ENCODE measurements at places on chromosomes 6 and 20.

DNA sequence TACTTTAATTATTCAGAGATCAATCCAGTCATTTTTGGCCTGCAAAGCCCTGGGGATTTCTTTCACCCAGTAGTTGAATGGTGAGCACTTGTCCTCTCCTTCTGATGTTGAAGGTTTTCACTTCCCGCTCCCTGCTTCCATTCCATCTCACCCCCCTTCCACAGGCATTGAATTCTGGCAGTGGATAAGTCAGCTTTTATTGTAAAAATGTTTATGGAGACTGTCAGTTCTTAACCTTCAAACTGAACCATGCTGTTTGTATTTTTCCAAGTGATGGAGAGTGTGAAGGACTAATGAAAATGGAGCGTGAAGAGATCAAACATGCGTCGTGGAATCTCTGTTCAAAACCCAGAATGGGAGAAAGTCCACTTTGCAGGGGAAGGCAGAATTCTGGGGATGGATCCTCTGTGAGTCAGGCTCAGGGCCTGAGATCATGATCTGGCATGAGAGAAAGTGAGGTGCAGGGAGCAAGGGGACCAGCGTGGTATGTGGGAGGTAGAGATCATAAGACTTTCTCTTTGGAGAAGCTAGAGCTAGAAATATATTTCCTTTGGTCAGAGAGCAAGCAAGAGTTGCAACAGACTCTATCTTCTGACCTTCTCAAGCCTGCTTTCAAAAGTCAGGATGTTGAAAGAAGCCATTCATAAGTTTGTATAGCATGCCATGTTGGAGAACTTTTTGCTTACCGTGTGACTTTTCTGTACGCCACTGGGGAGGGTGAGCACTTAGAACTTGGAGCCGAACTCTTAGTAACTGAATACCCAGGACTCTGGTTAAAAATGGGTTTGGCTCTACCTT lies 30.2 kb downstream of the ISM1 start:
- DNase-seq: no peak

GRCh38 chr6:111423960-111424846 lies 58.8 kb downstream of the REV3L start:
- DNase-seq: no peak

- no peak for DNase-seq
These were observed 13.1 kb downstream of the CYB5R4 start for GRCh38 chr6:83872386-83873118.

DNA sequence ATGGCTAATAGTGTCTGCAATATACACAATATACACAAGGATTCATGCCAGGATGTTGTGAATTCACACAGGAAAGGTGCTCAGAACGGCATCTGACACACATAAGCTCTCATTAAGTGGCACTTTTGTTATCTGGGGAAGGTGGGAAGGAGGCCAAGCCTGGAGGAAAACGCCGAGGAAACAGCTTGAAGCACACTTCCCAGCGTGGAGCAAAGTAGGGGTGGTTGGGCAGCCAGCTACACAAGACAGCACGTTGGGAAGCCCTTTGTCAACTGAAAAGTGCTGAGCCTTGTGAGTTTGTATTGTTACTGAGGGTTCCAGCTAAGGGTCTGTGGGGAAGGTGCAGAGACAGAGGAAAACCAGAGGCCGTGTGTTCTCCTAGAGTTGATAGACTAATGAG lies 181.0 kb downstream of the ZMYND8 start:
- no peak for DNase-seq

- no peak for DNase-seq
These were observed 160.1 kb downstream of the DTNBP1 start for GRCh38 chr6:15502446-15503345.

DNA sequence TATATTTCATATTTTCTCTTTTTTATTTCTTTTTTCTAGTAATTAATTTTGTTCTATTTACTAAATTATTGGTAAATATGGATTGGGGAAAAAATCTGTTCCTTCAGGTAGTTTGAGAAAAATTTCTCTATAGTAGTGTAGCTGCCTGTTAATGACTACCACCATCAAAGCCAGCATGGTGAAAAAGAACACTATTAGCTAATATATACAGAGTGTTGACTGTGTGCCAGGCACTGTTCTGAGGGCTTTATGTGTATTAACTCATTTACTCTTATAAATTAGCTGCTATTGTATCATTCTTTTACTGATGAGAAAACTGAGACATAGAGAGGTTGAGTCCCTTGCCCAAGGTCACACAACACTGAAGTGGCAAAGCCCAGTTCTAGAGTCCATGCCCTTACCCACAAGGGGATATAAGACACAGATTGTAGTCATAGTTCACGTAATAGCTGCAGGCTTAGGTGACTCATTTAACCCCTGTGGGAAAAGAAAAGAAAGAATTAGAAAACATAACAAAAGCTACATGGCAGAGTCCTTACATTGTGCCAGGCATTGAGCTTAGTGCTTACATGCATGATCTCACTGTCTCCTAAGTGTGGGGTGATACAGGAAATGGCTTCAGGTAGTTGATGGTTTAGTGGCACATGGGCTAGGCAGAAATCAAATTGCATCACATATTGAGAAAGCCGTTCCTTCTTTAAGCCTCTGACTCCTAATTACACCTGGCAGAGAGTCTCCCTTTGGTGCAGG lies 12.2 kb upstream of the AKIRIN2 start:
- DNase-seq: no peak

DNA sequence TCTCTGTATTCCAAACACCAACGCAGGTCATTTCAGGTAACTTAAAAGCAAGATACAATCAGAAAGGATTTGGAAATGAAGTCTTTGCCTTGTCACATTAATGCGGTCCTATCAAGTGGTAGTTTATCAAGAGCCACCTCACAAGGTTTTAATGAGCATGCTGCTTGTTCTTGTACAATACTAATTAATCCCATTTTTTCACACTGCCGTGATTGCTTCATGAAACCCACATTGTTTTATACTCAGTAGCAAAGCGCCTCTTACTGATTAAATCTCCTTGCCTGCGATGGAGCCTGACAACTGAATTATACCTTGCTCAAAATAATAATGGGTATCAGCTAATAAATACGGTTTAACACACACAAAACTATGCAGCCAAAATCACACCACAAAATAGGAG lies 234.1 kb upstream of the TSHZ2 start:
- DNase-seq: no peak

DNA sequence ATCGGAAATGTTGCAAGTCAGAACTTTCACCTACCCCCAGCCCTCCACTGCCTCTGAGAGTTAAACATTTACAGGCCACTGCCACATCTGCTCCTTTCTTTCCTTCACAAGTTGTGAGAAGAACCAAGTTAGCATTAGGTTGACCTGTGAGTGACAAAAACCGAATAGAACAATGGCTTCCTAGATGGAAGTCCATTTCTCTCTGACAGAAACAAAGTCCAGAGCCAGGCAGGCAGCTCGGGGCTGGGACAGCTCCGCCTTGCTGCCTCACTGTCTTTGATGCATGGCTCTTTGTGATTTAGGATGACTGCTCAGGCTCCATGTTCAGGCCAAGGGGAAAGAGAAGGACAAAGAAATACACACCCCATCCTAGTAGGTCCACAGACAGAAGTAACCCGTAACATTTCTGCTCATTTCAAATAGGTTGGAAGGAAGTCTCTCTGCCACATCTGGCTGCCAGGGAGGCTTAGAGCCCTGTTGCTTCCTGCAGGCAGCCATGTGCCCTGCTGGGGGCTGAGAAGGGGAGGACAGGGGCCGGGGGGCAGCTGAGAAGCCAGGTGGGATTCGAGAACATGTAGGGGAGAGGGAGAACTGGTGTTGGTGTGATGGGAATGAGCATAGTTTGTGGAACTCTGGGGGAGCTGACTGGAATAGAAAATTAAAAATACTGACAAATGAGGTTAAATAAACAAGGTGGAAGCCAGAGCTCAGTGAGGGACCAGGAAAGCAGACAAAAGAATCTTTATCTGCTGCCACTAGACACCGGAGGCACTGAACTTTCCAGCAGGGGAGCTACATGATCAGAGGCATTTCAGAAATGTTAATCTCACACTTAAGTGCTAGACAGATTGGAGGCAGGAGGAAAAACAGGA lies 19.5 kb upstream of the IER3 start:
- DNase-seq: no peak

DNA sequence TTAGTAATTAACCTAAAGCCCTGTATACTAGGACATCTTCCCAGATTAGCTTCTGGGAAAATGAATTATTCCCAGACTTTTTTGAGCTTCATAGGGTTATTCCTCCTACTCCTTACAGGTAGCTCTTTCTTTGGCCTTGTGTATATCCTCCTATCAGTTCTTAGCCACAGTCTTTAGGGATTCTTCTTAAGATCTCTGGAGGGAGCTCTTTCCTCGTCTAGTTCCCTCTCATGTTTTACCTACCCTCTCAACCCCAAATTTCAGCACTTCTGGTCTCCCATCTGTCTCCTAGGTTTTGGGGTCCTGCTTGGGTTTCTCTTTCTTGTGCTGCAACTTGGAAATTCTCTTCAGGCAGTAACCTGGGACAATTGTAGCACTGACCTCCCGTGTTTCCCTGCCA lies 46.4 kb upstream of the SLC35B3 start:
- DNase-seq: no peak

- no peak for DNase-seq
These were observed 240.4 kb downstream of the PHACTR1 start for GRCh38 chr6:12956991-12957320.

DNA sequence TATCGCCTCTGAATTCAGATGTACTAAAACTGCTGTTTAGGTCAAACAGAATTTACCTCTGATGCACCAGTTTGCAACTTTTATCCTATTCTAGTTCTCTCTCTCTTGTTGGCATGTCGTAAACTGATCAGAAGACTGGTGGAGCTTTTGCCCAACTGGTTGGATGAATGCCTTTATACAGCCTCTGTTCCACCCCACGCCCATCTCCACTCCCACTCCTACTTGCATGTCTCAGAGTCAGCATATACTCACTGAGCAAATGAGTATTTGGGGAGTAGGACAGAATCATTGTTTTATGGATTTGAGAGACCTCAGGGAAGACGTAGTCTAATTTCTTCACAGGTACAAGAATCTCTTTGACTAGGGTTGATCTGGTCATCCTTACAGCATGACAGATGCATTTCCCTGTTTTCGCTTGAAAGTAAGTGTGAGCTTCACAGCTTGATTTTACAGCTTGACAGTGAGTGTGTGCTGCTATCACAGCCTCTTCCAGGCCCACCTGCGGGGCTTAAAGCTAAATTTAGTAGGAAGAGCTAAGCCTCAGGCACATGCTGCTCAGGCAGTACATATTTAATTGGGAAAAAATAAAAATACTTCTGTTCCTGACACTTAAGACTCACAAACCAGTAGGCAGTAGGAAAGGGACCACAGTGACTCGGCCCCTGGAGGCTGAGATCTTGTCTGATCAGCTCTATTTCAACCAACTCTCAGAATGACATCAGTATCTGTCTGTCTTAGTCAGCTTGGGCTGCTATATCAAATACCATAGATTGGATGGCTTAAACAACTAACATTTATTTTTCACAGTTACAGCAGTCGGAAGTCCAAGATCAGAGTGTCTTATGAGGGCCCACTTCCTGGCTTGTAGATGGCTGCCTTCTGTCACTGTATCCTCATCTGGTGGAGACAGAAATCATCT lies 30.4 kb downstream of the TRMT6 start:
- no peak for DNase-seq

- DNase-seq: no peak
These were observed 3.1 kb downstream of the SLX4IP start for GRCh38 chr20:10438217-10438616.

DNA sequence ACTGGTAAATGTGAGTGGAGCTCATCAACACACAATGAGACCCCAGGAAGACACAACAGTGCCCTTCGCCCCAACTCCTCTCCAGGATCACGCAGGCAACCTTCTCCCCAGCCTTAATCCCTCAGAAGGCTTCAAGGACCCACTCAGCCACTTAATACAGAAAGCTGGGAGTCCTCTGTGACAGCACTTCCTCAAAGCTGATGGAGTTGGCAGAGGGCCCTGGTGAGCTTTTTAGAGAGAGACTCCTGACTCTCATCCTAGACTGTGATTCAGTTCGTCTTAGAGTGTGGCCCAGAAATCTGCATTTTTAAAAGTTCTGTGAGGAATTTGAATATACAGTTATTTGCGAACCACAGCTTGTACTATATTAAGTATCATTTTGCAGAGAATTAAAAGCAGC lies 187.7 kb downstream of the UST start:
- DNase-seq: no peak

GRCh38 chr6:168985705-168986104 lies 267.9 kb downstream of the THBS2 start:
- no peak for DNase-seq

DNA sequence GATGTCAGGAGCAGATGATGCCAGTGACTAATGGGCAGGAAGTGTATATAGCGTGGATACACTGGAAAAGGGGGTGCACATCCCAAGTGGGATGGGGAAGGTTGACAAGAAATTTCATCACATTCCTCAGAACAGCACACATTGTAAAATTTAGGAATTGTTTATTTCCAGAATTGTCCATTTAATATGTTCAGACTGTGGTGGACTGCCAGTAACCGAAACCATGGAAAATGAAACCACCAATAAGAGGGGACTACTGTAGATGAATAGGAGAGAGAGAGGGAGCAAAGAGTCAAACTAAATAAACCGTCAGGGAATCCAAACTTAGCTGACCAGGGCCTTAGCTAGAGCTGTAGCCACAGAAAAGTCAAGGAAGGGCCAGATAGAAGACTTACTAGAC lies 164.4 kb upstream of the PRDM1 start:
- DNase-seq: no peak

DNA sequence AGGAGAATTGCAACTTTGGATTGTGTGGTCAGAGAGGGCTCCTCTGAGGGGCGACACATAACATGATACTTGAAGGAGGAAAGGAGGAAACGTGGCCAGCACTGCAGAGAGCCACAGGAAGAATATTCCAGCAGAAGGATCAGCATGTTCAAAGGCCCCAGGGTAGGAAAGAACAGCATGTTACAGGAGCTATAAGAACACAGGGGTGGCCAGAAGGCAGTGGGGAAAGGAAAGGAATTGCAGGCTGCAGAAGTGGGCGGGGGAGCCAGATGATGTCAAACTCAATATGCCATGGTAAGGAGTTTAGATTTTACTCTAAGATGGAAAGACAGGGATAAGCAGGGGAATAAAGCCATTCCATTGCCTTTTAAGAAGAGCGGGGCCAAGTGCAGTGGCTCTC lies 30.7 kb downstream of the MGME1 start:
- no peak for DNase-seq

GRCh38 chr6:11040134-11040533 lies 4.0 kb downstream of the ELOVL2 start:
- DNase-seq: no peak

GRCh38 chr6:39330057-39330456 lies 7.6 kb upstream of the KCNK16 start:
- DNase-seq: no peak

DNA sequence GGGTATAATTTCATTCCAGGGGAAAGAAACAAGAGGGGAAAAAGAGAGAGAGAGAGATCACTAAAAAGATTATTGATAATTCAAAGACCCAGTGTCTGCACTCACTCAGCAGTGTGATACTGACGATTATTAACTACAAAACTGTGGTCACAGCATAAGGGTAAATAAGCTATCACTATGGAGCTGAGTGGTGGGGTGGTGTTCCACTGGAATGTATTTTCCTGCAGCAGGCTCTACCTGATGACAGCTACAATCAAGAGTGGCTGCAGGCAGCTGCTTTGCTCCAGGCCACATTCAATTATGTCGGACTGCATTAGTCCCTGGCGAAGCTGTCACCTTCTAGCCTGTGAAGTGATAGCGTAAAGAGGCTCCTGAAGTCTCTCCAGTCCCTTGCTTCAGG lies 122.2 kb upstream of the TFAP2D start:
- no peak for DNase-seq
